ENCODE measurements at places on chromosomes 7 and 10.

DNA sequence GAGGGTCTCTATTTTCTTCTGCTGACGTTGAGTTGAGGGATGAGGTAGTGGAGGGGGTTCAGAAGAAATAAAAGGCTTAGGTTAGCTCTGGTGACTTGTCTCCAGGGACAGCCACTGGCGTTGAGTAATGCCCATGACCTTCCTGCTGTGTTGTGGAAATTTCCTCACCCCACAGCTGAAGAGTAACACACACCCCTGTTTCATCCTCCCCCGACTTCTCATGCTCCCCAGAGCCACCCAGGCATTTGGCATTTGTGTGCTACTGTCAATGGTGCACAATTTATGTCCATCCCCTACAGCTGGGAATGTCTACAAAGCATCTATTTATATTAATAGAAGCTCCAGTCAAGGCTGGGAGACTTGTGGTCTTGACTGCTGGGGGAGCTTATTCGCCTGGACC, 4.7 kb upstream of the TMEM72 start:
- DNase-seq: no peak

- DNase-seq: no peak
Measured at GRCh38 chr7:41029072-41029499, 673.8 kb downstream of the INHBA start.

GRCh38 chr7:141410353-141411000, 140.7 kb upstream of the AGK start:
- DNase-seq: no peak

DNA sequence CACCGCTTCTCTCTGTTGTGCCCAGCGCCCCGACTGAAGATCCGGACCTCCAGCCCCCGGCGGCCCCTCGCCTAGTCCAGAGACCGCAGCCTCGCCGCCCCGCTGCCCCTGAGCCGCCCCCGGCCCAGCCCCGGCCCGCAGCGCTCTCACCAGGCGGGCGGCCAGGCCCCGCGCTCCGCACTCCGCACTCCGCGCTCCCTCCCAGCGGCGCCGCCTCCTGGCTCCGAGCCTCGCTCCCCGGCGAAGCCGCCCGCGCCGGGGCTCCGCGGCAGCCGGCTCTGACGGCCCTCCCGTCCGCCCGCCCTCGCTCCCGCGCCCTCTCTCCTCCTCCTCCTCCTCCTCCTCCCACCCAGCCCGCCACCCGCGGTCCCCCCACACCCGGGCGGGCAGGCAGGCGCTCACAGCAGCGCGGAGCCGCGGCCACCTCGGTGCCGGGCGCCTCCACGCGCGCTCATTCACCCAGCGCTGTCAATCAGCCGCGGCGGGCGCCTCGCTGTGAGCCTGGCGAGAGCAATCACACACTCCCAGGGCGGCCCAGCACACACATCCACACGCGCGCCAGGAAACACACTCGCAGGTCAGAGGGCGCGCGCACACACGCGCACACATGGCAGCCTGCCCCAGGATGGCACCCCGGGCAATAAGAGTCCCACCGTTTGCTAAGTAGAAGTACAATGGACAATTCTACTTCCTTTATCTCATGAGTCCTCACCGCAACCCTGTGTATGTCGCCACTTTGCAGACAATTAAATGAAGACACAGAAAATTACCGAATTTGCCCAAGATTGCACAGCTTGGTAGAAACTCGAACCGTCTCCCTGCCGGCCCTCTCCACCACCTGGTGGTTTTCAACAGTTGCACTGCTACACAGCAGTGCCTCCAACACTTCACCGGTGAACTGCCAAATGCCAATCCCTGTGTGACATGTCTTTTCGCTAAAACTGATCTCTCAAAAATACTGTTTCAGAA, at the start of gene PRRT4:
PRRT4 (minus strand) TSS at position 280 of the 969 bp plus-strand sequence.
- peak; percentile 73 for DNase-seq

GRCh38 chr10:44591911-44592310, 207.0 kb upstream of the CXCL12 start:
- no peak for DNase-seq

GRCh38 chr10:29688230-29688661, 53.5 kb upstream of the SVIL start:
- DNase-seq: no peak

DNA sequence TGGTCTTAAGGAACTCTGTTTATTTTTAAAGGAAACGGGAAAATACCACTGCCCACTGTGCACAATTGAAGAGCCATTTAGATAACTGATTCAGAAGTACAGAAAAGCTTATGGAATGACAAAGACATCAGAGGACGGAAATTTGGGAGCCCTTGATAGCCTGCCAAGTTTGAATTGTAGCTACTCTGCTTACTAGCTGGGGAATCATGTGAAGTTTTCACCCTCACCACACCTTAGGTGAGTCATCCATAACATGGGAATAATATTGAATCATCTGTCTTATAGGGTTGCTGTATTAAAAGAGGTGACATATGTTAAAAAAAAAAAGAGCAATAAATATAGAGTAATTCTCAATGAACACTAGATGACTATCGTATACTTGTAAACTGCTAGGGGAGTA, 1104.2 kb downstream of the GATA3 start:
- DNase-seq: no peak

GRCh38 chr10:78774999-78775711, 293.6 kb upstream of the ZMIZ1 start:
- no peak for DNase-seq

GRCh38 chr7:36712015-36712414, 12.3 kb downstream of the AOAH start:
- no peak for DNase-seq

DNA sequence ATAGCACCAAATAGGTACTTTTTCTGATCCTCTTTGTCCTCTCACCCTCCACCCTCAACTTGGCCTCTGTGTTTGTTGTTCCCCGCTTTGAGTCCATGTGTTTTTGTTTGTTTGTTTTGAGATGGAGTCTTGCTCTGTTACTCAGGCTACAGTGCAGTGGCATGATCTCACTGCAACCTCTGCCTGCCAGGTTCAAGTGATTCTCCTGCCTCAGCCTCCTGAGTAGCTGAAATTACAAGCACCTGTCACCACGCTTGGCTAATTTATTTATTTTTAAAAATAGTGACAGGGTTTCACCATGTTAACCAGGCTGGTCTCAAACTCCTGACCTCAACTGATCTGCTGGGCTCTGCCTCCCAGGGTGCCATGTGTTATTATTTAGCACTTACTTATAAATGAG, 5.3 kb downstream of the ZNF273 start:
- DNase-seq: no peak

DNA sequence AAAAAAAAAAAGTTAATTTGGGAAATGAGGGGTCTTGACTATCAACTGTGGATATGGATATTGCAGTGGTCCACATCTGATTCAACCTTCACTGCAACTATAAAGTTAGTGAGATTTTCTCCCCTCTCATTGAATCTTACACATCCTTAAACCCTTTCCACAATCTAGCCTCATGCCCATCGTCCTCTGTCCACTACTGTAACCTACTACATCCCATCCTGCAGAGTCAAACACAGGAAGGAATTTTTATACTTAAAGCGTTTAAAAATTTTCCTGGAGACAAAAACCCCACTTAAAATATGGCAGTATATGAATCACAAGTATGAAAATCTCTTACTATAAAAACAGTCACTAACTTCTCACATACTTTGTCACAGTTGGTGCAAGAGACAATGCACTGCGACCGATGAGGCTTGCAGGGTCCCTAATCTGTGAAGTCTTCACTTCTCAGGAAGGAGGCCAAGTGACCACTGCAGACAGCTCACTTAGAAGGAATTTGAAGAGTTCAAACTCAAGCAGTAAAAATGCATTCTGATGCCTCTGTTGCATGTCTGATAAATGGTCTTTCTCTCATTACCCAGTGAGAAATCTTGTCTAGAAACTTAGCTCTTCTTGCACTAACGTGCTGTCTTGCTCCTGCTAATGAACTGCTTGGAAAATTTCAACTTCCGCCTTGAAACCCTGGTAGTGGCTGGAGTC, 50.3 kb upstream of the ST8SIA6 start:
- DNase-seq: no peak

DNA sequence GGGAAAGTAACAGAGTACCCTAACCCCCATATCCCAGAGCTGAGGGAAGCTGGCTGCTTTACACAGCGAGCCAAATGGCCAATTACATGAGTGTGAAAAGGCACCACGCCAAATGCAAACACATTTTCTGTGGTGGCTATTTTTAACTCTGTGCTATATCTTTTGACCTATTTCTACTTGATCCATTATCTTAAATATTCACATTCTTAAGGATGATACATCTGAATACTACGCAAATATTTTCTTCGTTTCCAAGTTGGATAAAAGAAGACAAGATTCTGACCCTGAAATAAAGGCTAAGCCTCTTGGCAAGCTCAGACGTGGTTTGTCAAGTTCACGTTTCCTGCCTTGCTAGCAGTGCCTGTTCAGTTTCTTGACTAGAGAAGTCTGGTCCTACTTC, 146.7 kb upstream of the TMEM196 start:
- DNase-seq: no peak

GRCh38 chr10:128704716-128705115, 578.5 kb upstream of the MKI67 start:
- no peak for DNase-seq

DNA sequence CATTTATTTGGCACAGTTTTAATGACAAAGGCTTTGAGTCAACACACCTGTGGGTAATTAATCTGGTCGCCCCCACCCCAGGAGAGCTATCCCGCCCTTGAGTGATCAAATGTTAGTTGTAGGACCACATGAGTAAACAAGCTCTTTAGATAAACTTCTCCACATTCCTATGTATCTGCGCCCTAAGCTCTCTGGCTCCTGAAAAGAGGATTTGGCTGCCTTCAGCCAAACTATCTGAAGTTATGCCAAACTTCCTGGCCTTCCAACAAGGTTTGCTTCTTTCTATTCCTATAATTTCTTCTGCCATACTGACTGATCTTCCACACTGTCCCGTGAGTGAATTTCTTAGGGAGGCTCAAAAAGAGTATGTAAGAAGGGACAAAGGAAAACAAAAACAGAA, 134.2 kb downstream of the RALA start:
- DNase-seq: no peak

DNA sequence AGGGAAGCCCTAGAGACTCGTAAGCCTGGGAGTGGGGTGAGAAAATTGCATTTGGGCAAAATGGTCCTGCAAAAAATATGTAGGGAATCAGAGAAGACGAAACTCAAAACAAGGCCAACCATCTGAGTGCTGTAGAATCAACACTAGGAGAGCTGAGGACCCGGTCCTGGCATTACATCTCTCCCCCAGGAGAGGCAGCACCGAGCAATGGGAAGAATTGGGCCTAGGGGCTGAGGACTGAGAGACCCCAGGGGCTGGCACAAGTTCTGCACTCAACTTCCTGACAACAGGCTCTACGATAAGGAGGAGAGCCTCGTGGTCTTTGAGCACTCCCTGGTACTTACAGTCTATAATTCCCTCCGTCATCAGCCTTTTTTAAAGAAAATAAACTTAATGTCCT, 47.6 kb downstream of the BPGM start:
- peak; percentile 1 for DNase-seq

DNA sequence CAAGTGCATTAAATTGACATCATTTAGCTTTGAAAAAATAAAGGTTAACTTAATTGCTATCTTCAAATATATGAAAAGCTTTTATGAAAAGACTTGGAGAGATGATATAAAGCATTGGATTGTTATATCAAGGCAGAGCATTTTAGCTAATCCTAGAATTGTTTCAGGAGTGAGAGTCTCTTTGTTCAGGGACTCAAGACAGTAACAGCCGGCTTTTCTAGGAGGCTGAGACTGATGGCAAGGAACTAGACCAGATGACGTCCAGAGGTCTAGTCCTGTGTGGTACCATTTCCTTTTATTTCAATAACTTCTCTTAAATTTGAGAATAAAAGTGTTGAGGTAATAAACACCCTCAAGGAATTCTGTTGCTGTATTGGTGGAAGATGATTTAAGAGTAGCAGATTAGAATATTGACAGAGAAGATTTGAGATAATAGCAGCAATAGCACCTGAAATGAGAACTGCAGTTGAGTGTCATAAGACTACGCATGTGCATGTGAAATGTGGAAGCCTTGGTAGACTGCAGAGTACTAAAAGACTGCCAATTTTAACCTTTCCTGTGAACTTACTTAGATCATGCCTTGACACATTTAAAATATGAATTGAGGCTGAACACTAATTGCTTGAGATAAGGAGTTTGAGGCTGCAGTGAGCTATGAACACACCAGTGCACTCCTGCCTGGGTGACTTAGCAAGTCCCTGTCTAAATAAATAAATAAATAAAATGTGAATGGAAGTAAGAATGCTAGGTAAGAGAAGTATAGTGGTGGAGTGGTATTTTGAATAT, 79.6 kb downstream of the ZNRF2 start:
- DNase-seq: no peak

GRCh38 chr7:78427209-78427608, 628.6 kb downstream of the PHTF2 start:
- no peak for DNase-seq

DNA sequence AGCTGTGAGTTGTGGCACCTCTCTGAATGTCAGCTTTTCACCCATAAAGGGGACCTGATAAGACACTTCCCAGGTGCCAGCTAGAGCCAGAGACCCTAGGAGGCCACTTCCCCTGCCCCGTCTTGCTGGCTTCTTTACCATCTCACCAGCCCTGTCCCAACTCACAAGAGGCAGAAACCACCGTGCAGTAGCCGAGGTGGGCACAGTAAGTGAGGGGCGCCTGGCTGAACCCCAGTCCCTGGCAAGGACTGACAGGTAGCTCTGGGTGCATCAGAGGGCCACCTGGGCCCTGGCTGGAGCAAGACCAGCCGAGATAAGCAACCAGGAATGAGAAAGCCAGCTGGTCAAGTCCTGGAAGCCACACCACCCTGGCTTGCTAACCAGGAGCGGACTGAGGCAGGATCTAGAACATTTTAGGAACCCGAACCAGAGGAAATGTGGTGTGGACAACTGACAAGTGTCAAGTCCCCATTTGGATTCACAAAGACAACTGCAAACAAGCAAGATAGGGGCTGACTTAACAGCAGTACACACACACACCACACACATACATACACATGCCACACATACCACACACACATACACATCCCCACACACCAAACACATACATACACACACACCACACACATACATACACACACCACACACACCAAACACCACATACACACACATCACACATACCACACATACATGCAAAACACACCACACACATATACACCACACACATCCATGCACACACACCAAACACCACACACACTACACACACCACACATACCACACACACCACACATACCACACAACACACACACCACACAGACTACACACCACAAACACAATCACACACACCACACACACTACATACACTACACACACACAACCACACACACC, 20.8 kb downstream of the OGDHL start:
- no peak for DNase-seq

DNA sequence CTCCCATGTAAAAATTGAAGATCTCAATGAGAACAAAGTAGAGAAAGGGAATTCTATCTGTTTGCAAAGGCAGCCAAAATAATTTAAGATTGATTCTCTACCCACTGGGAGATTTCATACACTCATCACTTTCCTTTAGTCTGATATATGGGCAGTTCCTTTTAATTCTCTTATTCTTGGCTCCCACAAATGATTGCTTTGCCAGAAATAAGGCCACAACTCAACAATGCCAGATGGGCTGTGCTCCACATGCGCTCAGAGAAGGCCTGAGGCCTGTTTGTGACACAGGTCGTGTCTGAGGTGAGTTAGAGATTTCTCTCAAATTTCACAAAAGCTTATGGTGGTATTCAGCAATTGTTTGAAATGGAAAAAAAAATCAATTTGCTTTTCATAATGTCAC, 501.9 kb upstream of the SEMA3D start:
- DNase-seq: no peak

GRCh38 chr10:119217991-119218490, 10.7 kb downstream of the GRK5 start:
- DNase-seq: no peak

- no peak for DNase-seq
Measured at GRCh38 chr7:21041666-21042065, 255.0 kb upstream of the SP8 start.

- DNase-seq: no peak
Measured at GRCh38 chr7:86790383-86790782, 146.7 kb downstream of the GRM3 start.

Data from Kasumi-1 (cell line).